Myocyte (in vitro differentiated cells): ENCODE measurements at places on chromosomes 4 and X. TPM values are rescaled to one million over a fixed set of nuclear protein-coding genes. Genes with fewer than 3 reads are reported as not detected.
A peak's percentile ranks its signal among the peaks of the same experiment; 100 is the strongest.

- DNase-seq: peak; percentile 33
Observed at GRCh38 chr4:173488656-173489055, 41.4 kb downstream of the HAND2 start.

DNA sequence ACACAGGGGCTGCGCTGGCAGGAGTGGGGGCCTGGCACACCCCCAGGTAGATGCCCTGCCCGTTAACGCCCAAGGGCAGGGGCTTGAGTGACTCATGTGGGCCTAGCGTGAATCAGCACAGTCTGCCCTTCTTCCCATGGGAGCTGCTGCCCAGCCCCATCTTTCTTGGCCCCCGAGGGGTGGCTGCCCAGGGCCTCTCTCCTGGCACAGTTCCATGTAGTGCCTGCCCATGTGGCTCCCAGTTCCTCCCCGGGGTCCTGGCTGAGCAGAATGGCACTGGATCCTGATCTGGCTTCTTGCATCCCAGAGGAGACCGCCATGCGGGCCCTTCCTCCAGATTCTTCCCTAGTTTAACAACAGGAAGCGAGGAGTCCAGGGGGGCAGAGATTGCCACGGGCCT, 2.1 kb upstream of the AVPR2 start:
- no peak for DNase-seq

GRCh38 chrX:21885568-21885967, 29.8 kb downstream of the YY2 start:
- DNase-seq: peak; percentile 35

The PRSS48 gene
- not detected in 2 replicates for total RNA-seq

DNA sequence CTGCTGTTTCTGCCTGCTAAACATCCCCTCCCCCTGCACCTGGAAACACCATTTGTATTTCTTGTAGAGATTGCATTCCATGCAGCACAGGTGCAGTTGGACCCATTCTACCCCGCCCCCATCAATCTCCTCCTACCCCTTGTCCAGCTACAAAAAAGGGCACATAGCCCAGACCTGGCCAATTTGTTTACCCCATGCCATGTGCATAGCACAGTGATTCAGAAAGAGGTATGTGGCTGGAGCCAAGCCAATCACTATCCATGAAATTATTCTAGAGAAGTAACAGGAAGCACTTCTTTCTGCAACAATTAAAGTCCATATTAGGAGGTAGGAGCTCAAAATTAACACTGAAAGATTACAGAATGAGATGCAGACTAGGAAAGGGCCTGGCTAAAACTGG, 20.2 kb upstream of the TMEM184C start:
- DNase-seq: peak; percentile 73

DNA sequence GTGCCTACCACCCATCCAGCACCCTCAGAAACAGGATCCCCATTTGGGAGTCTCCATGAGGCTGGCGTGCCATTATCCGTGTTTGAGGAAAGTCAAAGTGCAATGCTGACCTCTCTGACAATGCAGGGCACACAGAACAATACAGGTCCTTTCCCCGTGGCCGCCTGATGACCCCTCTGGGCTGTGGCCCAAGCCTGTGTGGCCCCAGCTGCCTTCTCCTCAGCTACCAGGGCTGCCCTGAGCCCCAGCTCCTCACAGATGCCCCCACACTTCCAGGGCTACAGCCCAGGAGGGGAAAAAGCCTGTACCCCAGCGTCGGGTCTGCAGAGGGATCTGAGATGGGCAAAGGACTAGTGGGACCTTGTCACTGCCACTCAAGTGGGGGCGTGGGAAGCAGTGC, 15.5 kb downstream of the ZFYVE28 start:
- no peak for DNase-seq

GRCh38 chr4:170374770-170375169, 285.0 kb upstream of the AADAT start:
- no peak for DNase-seq

DNA sequence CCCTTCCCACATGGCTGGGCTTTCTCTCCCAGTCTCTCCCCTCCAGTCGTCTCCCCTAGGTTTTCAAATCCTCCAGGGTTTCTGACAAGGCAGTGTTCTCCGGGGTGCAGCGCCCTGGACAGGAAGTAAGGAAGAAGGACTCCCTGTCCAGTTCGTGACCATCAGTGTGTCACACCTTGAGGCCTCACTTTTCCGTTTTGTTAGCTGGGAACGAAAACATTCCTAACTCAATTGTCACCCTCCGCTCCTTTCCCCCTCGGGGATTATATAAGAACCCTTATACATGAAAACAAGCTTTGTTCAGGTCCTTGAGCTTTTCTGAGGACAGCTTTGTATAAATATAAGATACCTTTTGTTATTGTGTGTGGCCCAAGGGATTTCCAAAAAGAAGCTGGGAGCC, 92.1 kb downstream of the KDR start:
- no peak for DNase-seq

- peak; percentile 28 for DNase-seq
Observed at GRCh38 chr4:140158365-140159030, 4.5 kb upstream of the MAML3 start.

DNA sequence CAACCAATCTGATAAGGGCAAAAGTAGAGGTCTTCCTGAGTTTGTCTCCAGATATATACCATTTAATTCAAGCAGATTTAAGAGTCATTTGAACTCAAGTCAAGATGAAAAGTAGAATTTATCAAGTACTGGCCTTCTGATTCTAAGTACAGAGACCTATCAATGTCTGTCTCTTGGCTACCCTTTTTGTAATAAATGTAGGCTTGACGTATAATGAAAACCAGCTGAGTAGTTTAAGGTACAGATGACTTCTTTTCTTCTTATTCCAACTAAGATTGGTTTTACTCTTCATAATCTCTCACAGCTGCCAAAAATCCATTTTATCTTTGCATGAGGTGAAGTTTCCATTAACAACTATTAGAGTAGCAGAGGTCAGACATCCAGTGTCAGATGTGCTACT, 867.6 kb downstream of the FAT4 start:
- no peak for DNase-seq

DNA sequence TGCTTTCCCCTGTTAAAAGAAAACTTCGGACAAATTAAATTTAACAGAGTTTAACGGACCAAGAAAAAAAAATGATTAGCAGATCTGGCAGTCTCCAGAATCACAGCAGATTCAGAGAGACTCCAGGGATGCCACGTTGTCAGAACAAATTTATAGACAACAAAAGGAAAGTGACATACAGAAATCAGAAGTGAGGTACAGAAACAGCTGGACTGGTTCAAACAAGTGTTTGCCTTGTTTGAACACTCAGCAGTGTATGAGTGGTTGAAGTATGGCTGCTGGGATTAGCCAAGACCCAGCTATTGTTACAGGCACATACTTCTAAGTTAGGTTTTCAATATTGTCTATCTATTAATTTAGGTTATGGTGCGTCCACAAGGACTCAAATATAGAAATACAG, 19.1 kb downstream of the PIR start:
- DNase-seq: peak; percentile 5

GRCh38 chr4:62622089-62622488, 1422.0 kb downstream of the ADGRL3 start:
- DNase-seq: no peak

DNA sequence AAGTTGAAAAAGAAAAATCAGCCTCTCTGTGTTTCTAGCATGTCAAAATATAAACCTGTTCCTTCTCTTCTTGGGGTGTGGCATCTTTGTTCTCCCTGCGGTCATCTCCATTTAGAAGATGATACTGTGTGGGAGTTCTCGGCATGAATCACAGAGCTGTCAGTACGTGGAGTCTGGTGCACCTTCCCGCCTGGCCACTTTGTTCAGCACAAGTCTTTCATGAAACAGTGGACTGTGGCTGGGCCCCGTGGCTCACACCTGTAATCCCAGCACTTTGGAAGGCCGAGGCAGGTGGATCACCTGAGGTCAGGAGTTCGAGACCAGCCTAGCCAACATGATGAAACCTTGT, 166.5 kb downstream of the MAML3 start:
- no peak for DNase-seq

GRCh38 chr4:159281771-159282170, 178.9 kb downstream of the RAPGEF2 start:
- no peak for DNase-seq

The NUDT10 gene
- total RNA-seq: 0.42 and 0.62 TPM in 2 replicates
